Thoracic aorta (tissue), 2 donors: ENCODE measurements at places on chromosomes 3 and 15. TPM values are rescaled to one million over a fixed set of nuclear protein-coding genes. Genes with fewer than 3 reads are reported as not detected.

The CTXND1 gene
- not detected for total RNA-seq

GRCh38 chr15:28096670-28097431 lies 2.3 kb downstream of the OCA2 start:
- H3K4me1 ChIP-seq: peaks cover 60% of the 10 kb centered on the region
- H3K27ac ChIP-seq: peak overlapping the region; percentile 80
- H3K36me3 ChIP-seq: no peaks in the 10 kb centered on the region
- peak overlapping the region; percentile 78 for H3K4me3 ChIP-seq

DNA sequence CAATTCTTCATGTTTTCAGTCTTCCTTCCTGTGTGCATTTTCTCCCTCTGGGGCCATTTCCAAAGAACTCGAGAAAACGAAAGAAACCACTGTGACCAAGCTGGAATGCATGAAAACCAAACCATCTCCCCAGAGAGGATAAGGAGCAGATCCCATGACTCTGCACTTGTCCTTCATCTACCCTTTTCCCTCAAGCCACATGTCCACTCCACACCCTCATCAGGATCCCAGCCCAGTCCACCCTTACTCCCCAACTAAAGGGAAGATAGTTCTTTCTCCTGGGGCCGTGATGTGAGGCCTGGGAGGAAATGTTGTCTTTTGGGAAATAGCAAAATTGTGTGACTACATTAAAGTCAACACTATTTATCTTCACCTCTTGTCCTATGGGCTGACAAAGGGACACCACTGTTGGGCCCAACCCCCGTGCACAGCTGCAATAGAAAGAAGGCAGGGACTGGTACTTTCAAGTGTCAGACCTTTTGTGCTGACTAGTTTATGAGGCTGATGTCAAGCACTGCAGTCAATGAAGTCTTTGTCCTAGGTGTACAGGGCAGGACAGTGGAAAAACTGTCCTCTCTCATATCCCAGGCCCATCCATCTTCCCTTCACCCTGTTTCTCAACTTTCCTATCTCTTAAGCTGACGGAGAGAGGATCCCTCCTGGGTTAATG lies 487.1 kb upstream of the NR2F2 start:
- DNase-seq: no peak
- no peaks in the 10 kb centered on the region for H3K36me3 ChIP-seq
- H3K4me1 ChIP-seq: peaks cover 3% of the 10 kb centered on the region
- no peak overlapping the region for H3K4me3 ChIP-seq
- H3K27ac ChIP-seq: no peak overlapping the region
- no peaks in the 10 kb centered on the region for H3K27me3 ChIP-seq

DNA sequence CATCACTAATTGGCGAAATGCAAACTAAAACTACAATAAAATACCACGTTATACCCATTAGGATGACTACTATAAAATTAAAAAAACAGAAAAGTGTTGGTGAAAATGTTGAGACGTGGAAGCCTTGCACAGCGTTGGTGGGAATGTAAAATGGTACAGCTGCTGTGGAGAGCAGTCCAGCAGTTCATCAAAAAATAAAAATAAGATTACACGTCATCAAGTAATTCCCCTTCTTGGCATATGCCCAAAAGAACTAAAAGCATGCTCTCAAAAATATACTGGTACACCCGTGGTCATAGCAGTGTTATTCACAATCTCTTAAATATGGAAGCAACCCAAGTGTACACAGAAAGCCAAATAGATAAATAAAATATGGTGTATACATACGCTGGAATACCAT lies 71.8 kb upstream of the NDN start:
- no peak for DNase-seq
- no peak overlapping the region for H3K27ac ChIP-seq
- H3K4me3 ChIP-seq: no peak overlapping the region
- no peaks in the 10 kb centered on the region for H3K27me3 ChIP-seq
- no peaks in the 10 kb centered on the region for H3K36me3 ChIP-seq

DNA sequence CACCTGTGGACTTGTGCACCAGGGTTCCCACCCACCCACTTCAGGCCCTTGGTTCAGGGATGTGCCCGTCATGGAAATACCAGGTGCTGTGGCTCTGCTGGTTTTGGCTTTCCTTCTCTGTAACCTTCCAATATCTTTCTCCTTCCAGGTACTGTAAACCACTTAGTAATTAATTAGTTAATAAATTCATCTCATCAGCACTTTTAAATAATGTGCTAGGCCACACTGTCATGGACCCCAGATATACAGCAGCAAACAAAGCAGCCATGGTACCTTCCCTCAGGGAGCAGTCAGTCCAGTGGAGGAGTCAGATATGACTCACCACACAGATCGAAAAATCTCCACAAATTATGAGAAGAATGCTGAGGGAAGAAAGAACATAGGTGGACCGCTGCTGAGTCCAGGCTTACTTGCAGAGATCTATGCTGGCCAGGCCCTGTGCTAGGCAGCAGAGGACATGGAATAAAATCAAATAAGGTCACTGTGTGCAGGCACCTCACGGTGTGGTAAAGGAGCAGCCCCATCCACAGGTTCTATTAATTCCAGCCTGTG lies 6.8 kb upstream of the GATA2 start:
- no peaks in the 10 kb centered on the region for H3K36me3 ChIP-seq
- H3K27ac ChIP-seq: no peak overlapping the region
- H3K4me1 ChIP-seq: peaks cover 16% of the 10 kb centered on the region
- H3K4me3 ChIP-seq: no peak overlapping the region

The CELF6 gene
- 2.3 TPM for total RNA-seq

DNA sequence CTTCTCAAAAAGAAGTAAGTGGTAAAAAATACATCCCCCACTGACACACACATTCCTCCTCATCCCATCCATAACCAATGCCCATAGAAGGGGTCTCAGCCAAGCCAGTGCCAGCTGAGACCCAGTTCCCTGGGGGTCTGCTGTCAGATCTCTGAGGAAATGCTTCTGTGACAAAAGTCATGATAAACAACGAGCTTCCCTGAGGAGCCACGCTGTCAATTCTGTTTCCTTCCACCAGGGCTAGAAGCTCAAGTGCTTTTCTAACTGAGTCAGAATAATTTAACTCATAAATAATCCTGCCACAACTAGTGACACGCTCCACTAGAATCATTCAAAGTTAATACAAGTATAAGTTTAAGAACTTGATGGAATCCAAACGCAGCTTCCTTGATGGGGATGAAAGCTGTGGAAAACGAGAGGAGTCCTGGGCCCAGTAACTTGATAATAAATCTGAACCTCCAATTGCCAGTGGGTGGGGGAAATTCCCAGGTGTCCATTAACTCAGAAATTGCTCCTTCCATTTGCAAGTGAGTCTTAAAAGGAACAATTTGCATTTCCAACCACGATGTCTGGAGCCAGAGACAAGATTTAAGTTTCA lies 348.7 kb upstream of the LMCD1 start:
- no peak overlapping the region for H3K27ac ChIP-seq
- no peak for DNase-seq
- no peaks in the 10 kb centered on the region for H3K27me3 ChIP-seq
- H3K4me1 ChIP-seq: no peaks in the 10 kb centered on the region
- no peak overlapping the region for H3K4me3 ChIP-seq
- H3K36me3 ChIP-seq: no peaks in the 10 kb centered on the region

DNA sequence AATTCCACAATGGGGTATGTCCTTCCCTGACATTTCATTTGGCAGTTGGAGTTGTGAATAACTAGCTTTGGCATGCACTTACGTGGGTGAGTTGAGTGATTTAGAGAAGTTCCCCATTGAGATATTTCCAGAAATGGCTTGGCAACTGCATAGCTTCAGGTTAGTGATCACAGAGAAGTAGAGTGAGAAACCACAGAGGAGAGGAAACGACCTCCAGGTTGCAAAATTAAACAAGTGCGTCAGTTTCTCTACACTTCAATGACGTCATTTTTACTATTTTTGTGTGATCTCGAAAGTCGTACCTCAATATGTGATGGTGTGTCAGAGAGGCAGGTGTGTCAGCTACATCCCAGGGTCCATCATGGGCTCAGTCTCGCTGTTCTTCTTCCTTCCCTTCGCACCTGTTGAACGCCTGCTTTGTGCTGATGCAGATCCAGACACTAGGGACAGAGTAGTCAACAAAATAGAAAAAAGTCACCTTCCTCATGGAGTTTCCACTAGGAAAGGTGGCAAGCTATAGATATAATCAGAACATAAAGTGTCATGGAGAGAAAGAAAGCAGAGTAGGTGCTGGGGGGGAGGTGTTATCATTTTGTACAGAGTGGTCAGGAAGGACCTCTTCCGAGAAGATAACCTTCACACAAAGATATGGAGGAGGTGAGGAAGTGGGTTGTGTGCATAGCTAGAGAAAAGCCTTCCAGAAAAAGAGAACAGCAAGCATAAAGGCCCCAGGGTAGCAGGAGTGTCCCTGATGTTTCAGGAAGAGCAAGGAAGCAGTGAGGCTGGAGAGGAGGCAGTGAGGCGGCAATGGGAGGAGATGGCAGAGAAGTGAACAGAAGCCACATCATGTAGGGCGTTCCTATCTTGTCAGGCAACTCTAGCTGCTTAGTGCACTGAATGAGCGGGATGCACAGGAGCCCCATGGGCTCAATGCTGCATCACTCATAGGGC lies 75.6 kb downstream of the MCTP2 start:
- H3K4me1 ChIP-seq: no peaks in the 10 kb centered on the region
- no peak for DNase-seq
- H3K27ac ChIP-seq: no peak overlapping the region
- H3K36me3 ChIP-seq: no peaks in the 10 kb centered on the region
- no peak overlapping the region for H3K4me3 ChIP-seq

DNA sequence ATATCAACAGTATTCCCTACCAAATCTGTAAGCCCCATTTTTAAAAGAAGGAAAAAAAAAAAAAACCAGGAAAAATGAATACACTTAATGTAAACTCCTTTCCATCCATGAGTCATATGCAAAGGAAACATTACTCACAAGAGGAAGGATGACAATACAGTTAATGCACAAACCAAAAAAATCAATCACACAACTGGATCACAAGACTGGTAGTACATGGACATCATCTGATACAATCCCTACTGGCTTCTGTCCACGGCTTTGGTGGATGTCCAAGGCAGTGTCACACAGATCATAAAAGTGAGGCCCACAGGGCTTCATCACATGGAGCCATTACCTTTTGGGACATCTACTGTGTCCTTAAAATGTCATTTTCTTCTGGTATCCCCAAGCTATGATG lies 44.0 kb downstream of the SUCLG2 start:
- H3K4me1 ChIP-seq: no peaks in the 10 kb centered on the region
- DNase-seq: no peak
- no peak overlapping the region for H3K4me3 ChIP-seq
- peaks cover 12% of the 10 kb centered on the region for H3K36me3 ChIP-seq

- no peak overlapping the region for H3K27ac ChIP-seq
- no peaks in the 10 kb centered on the region for H3K27me3 ChIP-seq
- no peak for DNase-seq
- H3K4me3 ChIP-seq: no peak overlapping the region
- H3K4me1 ChIP-seq: peaks cover 11% of the 10 kb centered on the region
- no peaks in the 10 kb centered on the region for H3K36me3 ChIP-seq
Measured at GRCh38 chr3:12232785-12233300, 56.0 kb upstream of the PPARG start.

The GRK7 gene
- total RNA-seq: not detected

GRCh38 chr3:46959161-46959511 lies 17.4 kb downstream of the CCDC12 start:
- no peaks in the 10 kb centered on the region for H3K27me3 ChIP-seq
- DNase-seq: no peak
- H3K4me1 ChIP-seq: peaks cover 58% of the 10 kb centered on the region
- H3K4me3 ChIP-seq: no peak overlapping the region
- no peak overlapping the region for H3K27ac ChIP-seq
